ENCODE measurements at places on chromosomes 13 and 19.

DNA sequence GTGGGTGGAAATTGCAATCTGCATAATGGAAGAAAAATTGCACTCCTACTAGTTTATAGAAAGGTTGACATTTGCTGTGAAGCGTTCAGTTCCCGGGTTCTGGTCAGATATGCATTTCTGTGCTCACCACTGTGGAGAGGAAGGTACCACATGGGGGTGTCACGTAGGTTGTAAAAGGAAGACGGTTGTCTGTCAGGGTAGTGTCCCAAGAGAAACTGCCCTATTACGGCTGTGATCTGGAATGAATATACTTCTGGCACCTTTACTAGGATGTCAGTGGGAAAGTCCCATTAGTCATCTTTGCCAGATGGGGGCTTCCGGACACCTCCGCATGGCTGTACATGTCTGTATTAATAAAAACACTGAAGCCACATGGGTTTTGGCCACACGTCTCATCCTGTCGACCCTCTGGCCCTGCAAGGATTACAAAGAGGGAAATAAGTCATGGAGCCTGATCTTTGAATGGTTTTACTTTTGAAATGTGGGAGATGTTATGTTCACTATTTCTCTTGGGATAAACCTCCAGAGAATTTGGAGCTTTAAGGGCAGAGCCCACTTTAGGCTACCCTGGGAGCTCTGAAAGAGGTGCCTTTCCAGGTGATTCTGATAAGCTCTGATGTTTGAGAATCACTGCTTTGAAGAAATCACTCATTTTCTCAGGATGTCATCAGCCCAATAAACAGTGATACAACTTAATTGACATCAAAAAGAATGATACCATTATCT, 133.9 kb downstream of the AKAP11 start:
- no peak for DNase-seq

DNA sequence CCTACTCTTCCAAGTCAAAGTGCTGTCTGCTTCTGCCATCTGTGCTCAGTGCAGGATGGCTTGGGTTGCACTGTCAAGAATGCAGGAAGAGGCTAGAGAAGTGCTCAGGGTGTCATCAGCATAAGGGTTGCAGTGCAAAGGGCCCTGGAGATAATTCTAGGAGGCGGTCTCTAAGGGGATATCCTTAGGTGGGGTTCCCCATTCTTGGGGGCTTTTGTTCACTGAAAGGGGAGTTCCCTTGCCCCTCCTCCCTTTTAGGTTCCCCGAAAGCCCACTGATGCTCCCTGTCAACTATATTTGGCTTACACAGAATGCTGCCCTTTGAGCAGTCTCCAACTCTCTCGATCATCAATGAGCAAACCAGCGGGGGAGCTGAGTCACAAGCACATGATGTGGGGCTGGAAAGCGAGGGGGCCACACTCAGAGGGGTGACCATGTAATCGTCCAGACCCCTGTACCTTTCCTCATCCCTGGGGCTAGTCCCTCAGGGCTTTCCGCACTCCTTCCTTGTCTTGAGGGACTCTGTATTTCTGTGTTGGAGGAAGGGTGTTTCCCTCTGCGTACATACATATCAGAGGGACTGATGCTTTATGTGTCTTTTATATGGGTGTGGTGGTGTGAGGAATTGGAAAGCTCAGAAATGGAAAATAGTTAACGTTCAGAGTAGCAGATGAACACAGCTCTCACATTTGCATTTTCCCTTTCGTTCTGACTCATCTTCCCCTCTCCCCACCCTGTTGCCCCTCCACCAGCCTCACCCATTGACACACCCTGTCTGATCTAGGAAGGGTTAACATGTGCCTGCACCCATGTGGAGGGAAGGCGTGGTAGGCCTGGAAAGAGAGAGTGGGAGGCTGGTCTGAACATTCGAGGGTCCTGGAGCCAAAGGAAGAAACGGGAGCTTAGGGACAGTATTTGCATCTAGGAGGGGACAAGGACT, 6.7 kb downstream of the ZBTB32 start:
- peak; percentile 9 for DNase-seq

DNA sequence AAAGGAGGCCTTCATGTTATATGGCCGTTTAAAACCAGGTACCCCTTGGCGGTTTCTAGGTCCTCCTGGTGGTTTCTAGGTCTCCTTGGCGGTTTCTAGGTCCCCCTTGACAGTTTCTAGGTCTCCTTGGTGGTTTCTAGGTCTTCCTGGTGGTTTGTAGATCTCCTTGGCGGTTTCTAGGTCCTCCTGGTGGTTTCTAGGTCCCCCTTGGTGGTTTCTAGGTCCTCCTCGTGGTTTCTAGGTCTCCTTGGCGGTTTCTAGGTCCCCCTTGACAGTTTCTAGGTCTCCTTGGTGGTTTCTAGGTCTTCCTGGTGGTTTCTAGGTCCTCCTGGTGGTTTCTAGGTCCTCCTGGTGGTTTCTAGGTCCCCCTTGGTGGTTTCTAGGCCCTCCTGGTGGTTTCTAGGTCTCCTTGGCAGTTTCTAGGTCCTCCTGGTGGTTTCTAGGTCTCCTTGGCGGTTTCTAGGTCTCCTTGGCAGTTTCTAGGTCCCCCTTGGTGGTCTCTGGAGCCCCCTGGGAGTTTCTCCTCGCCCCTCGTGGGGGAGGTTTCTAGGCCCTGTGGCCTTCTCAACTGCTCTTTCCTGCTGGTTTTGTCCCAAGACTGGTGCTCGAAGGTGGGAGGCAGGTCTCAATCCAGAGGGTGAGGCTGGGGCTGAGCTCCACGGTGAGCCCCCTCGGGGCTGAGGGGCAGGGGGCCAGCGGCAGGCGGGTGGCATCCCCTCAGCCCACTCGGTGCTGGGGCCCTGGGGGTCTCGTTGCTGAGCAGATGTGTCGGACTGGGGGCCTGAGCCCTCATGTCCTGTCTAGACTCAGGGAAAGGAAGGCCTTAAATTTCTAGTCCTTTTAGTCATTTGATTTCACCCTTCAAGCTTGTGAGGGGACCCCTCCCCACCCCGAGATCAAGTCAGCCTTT, 8.0 kb downstream of the HCN2 start:
- DNase-seq, result no peak

DNA sequence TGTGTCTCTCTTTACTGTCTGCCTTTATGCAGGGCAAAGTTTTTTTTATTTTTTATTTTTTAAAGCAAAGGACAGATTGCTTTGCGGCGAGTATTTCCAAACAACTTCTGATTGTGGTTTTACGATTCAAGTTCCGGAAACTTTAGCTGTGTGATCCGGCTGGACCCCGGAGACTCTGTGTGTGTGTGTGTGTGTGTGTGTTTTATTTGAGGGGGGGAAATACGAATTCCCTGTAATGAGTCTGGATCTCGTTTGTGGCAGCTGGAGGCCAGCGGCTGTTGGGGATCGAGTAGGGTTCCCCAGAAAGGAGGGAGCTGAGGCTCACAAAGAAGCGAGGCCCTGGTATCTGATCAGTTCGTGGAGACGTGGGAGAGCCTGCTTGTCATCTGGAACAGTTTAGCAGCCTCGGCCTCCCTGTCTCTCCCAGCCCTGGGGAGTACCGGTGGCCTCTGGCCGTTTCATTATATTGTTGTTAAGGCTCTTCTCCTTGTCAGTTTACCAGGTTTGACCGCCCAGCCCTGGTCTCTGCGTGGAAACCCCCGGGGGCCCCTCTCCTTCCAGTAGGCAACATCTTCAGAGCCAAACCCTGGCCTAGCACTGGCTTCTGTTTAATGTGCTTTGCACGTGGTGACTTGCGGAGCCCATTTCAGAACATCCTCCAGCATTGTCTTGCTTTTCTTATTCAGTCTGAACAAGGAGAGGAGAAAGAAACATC, 1.3 kb downstream of the FARP1 start:
- peak; percentile 21 for DNase-seq

GRCh38 chr19:7771072-7771471, 8.0 kb downstream of the CLEC4M start:
- no peak for DNase-seq

- DNase-seq, result no peak
Observed at GRCh38 chr13:73287831-73288230, 229.0 kb downstream of the KLF5 start.

- no peak for DNase-seq
Observed at GRCh38 chr19:1776606-1777147, 23.4 kb downstream of the ONECUT3 start.

DNA sequence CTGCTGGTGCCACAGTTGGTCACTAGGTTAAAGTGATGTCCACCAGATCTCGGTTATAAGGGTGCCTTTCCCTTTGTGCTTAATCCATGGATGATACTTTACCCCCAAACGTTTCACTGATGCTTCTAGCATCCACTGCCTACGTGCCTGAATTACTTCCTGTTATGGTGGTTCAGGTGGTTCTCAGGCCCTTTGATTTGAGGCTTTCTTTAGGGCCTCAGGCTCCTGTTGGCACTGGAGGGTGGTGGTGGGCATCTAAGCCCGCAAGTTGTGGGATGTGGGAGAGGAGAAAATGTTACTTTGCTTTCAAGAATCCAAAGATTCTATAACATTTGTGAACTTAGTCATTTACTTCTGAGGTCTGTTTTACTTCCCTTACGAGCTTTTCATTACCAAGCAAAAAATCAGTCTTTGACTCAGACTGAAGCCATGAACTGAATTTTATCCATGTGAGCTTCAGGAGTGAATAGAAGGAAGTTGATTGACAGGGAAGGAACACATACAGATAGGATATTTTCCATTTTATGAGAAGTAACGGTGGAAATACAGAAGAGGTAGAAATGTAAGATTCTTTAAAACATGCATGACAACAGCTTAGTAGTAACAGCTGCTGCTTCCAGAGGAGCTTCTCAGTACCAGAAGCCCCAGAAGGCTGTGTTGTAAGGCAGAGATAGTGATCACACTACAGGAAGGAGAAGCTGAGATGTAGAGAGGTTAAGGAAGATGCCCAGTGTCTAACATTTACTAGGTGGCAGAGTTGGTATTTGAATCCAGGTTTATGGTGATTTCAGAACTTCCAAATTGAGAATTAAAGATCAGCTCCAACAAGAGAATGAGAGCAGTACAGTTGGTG, 65.0 kb downstream of the ARHGEF7 start:
- DNase-seq, result peak; percentile 40

- no peak for DNase-seq
Observed at GRCh38 chr19:5448374-5448773, 6.8 kb upstream of the ZNRF4 start.

DNA sequence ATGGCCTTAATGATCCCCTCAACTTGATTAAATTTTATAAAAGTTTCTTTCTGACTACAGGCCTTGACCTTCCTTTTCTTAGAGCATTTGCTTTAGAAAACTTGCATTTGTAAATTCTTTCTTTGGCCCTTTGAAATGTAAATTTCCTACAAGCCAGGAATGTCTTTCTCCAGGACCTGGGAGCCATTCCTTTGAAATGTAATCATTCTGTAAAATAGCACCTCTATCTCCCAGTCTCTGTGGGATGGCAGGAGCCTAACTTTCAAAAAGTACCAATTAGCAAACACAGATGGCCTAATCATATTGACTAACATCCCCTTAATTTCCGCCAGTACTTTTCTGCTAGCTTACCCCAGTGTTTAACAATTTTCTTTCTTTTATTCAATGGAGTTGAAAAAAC, 1394.2 kb upstream of the ATXN8OS start:
- no peak for DNase-seq

GRCh38 chr13:50684366-50684765, 159.1 kb downstream of the DLEU7 start:
- no peak for DNase-seq

- DNase-seq, result peak; percentile 93
Observed at GRCh38 chr13:61142506-61142905, 273.1 kb downstream of the PCDH20 start.

- DNase-seq, result no peak
Observed at GRCh38 chr19:28609944-28610343, 603.0 kb downstream of the UQCRFS1 start.

- no peak for DNase-seq
Observed at GRCh38 chr19:15974856-15975255, 26.0 kb downstream of the OR10H4 start.

DNA sequence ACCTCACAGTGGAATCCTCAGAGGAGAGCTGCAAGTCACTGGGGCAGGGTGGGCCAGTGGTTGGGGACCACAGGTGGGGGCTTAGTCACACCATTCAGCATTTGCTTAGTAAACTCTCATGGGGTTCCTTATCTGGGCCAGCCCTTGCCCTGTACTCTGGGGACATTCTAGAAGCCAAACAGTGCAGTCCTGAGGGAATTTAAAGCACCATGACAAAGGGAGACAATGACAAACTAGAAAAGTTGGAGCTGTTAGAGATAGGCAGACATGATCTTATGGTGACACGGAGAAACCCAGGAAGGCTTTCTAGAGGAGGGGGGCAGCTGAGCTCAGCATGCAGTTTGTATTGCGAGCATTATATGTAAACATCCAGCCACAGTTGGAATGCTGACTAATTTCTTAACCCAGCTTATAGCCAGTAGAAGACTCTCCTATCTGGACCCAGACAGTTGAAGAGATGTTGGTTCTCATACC, 87.6 kb downstream of the ZNF429 start:
- DNase-seq, result no peak

DNA sequence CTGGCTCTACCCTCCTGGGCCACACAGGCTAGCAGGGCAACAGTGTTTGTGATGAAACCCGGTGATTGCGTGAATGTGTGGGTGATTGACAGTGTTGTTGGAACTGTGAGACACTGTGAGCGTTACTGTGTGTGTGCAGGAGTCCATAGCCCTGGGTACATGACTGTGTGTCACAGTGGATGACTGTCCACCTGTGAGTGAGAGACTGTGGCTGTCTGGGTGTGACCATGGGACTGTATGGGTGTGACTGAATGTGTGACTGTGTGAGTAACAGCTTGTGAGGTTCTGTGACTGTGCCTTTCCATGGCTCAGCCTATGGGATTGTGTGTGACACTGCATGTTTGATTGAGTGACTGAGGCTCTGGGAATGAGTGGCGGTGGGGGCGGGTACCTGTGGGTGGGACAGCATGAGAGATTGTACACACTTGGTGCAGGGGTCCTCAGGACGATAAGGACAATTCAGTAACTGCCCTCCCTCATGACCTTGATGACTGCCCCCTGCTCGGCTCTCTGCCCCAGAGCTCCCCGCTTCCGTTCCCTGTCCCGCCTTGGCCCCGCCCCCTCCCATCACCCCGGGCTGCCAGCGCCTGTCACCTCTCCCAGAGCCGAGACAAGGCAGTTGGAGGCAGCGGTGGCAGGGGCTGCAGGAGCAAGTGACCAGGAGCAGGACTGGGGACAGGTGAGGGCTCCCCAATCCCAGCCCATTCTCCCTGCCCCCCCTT, at the start of gene GIPR:
TSS of gene GIPR (plus strand) at position 602 of the 722 bp plus-strand sequence. CDS start 1,300 bp downstream, outside the sequence.
- peak; percentile 56 for DNase-seq

DNA sequence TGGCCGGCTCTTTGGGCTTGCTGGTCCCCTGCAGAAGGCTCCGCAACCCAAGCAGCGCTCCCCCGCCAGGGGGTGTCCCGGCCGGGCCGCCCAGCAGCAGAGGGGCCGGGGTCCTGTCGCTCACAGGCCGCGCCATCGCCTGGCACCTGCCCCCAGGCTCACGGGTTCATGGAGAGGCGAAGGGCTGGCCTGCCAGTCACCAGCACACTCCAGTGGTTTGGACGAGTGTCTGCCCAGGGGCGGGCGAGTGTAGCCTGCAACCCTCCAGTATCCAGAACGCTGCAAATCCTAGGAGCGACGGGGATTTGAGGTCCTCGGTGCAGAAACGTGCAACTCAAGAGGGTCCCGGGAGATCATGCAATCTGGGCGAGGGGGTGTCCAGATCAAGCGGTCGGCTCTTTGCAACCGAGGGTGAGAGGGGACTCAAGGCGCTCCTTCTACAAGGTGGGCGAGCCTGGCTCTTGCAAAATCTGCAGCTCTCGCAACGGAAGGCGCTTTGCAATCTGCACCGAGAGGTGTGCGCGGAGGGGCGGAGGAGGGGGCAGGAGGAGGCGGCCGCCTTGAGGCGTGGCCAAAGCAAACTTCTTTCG, at the start of gene DBP:
TSS of gene DBP (minus strand) at position 521 of the 590 bp plus-strand sequence. CDS start at position 136, 385 bp downstream.
- no peak for DNase-seq

GRCh38 chr19:53333066-53333462, 485 bp upstream of the ZNF845 start:
- no peak for DNase-seq

- no peak for DNase-seq
Observed at GRCh38 chr19:29216021-29216420, 3.1 kb upstream of the UQCRFS1 start.
